ENCODE measurements at places on chromosomes 4 and X. TPM values are rescaled to one million over a fixed set of nuclear protein-coding genes. Genes with fewer than 3 reads are reported as not detected.

GRCh38 chrX:124405868-124406267 lies 59.5 kb downstream of the SH2D1A start:
- H3K27ac ChIP-seq: no peak overlapping the region
- DNase-seq: no peak
- H3K27me3 ChIP-seq: no peaks in the 10 kb centered on the region
- no peak overlapping the region for H3K4me3 ChIP-seq
- H3K36me3 ChIP-seq: no peaks in the 10 kb centered on the region

- no peaks in the 10 kb centered on the region for H3K27me3 ChIP-seq
- peaks cover 14% of the 10 kb centered on the region for H3K4me1 ChIP-seq
- H3K4me3 ChIP-seq: peak within 1 kb of the TSS; percentile 56
These were observed at the start of gene SORBS2 for GRCh38 chr4:185811509-185812364. Gene SORBS2, minus strand, starts transcription at chr4:185812194. Its CDS starts 121,623 bp downstream, at chr4:185690571.

- no peaks in the 10 kb centered on the region for H3K36me3 ChIP-seq
- H3K4me3 ChIP-seq: no peak overlapping the region
- DNase-seq: peak; percentile 35
- H3K4me1 ChIP-seq: no peaks in the 10 kb centered on the region
These were observed 65.4 kb upstream of the NKX1-1 start for GRCh38 chr4:1471443-1472147.

MAGED4 gene
- total RNA-seq: 78.4 TPM

Measured in endodermal cell (in vitro differentiated cells).